Aorta (tissue), 5 donors: ENCODE measurements at places on chromosomes 5 and 9. TPM values are rescaled to one million over a fixed set of nuclear protein-coding genes. Genes with fewer than 3 reads are reported as not detected.

Gene BAAT
- not detected for total RNA-seq

Gene PTTG1
- total RNA-seq = 5.1 TPM

Gene DEPDC1B
- total RNA-seq = 1.3 TPM

Gene EDIL3
- 205 TPM for total RNA-seq

Gene TMEM252
- total RNA-seq = not detected

Gene BRD9
- total RNA-seq = 38.2 TPM

Gene F12
- total RNA-seq = 0.23 TPM

Gene NDST1
- total RNA-seq = 116 TPM

Gene TNFSF8
- 5.8 TPM for total RNA-seq

Gene ORM2
- total RNA-seq = not detected

Gene TXN
- 104 TPM for total RNA-seq

Gene SLC34A3
- total RNA-seq = not detected

Gene QSOX2
- 6.8 TPM for total RNA-seq

Gene PCDHB7
- 5.0 TPM for total RNA-seq

Gene GOLPH3
- 92.0 TPM for total RNA-seq

Gene TMEFF1
- 0.78 TPM for total RNA-seq

Gene CYSRT1
- not detected for total RNA-seq

Gene ZNF454
- 2.2 TPM for total RNA-seq

Gene SAP30L
- 43.4 TPM for total RNA-seq

Gene FOXD1
- 9.9 TPM for total RNA-seq
